Left renal cortex interstitium (tissue), 4 donors: ENCODE measurements at places on chromosomes 4 and X.

- DNase-seq = no peak
These were observed 77.1 kb upstream of the NDST4 start for GRCh38 chr4:115190529-115190928.

DNA sequence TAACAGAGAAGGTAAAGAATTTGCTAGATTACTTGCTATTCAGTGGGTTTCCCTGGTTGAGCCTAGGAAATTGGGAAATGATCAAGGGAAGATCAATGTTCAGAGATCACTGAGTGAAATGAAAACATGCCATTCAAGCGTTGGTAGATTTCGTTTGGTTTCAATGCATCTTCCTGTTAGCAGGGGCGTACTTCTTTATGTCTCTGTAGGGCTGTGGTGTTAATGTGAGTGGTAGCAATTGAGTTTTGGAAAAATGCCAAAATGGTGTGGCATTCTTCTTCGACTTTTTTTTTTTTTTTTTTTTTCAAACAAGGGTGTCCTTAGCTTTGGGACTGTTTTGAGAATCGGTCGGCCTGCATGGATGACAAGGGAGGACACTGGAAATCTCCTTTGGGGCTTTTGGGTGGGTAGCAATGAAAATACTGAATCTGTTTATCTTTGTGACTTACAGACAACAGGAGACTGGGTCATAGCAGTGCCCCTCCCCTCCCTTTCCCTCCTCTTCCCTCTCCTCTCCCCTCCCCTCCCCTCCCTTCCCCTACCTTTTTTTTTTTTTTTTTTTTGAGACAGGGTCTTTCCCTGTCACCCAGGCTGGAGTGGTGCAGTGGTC is 50.4 kb downstream of the SPRY1 start:
- no peak for DNase-seq

DNA sequence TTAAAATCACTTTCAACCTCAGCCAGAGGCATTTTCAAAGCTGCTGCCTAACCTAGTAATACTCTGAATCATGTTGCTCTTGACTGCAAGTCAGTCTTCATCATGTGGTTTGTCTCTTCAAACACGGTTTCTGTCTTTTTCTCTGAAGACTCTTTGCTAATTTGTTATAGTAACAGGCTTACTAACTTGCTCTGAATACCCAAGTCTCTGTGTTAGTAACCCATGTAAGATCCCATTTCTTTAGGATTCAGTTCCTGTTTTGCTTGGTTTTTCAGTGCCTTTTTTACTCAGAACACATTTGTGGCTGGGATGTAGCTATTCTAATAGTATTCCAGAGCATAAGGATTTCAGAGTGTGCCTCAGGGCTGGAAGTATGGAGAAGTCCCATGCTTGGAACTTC is 1450.6 kb upstream of the IGFBP7 start:
- no peak for DNase-seq

- no peak for DNase-seq
These were observed 1.6 kb upstream of the F8 start for GRCh38 chrX:155023907-155024833.
